ENCODE measurements at places on chromosomes 4 and X. TPM values are rescaled to one million over a fixed set of nuclear protein-coding genes. Genes with fewer than 3 reads are reported as not detected.

RPL34 gene
- total RNA-seq: 672 TPM

SMAD1 gene
- 10.8 TPM for total RNA-seq

TMEM150C gene
- 4.3 TPM for total RNA-seq

TMPRSS11B gene
- total RNA-seq: 6.7 TPM

TLR10 gene
- 2.9 TPM for total RNA-seq

C4orf50 gene
- total RNA-seq: 1.4 TPM

NUDT11 gene
- total RNA-seq: 4.3 TPM

WDFY3 gene
- total RNA-seq: 74.9 TPM

WNK3 gene
- 4.8 TPM for total RNA-seq

SLC39A8 gene
- total RNA-seq: 2.6 TPM

TMSB15B gene
- 3.9 TPM for total RNA-seq

PROM1 gene
- 4.1 TPM for total RNA-seq

Measured in umbilical cord (tissue), 2 donors.